ENCODE measurements at places on chromosomes 1 and 21.

- no peak for DNase-seq
These were observed 20.6 kb downstream of the NCAM2 start for GRCh38 chr21:21018821-21019220.

- DNase-seq: peak; percentile 40
These were observed 33.3 kb upstream of the FAM3B start for GRCh38 chr21:41283211-41283818.

DNA sequence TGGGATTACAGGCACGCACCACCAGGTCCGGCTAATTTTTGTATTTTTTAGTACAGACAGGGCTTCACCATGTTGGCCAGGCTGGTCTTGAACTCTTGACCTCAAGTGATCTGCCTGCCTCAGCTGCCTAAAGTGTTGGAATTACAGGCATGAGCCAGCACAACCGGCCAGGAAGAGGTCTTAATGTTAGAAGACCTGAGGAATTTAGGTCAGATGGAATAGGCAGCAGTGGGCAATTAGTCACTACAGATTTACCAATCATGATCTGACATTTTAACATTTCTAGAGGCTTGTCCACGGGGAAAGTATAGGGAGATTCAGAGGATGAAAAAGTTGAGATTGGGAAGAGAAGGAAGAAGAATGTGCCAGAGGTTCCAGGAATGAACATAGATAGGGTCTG lies 8.9 kb upstream of the APP start:
- DNase-seq: no peak

GRCh38 chr21:16308269-16308668 lies 578.5 kb downstream of the USP25 start:
- DNase-seq: no peak

GRCh38 chr1:195971589-195971988 lies 636.7 kb downstream of the KCNT2 start:
- no peak for DNase-seq

DNA sequence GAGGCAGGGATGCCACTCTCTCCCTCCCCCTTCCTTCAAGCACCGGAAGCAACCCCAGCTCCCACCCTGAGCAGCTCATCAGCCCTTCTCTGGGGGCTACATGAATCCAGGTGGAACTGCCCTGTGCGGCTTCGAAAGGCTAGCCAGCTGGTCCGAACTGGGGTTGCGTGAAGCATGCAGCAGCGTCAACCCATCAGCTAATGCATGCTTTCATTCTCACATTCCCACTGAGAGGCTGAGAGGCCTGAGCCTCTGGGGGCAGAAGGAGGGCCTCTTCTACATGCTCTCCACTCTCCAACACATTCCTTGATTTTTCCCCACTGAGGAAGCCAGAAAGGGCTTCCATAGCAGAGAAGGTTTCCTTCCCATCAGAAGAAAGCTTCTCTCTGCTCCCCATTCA lies 5.6 kb downstream of the RXRG start:
- DNase-seq: no peak

GRCh38 chr1:7060745-7061144 lies 275.5 kb downstream of the CAMTA1 start:
- DNase-seq: no peak
